T follicular helper cell (primary cell): ENCODE measurements at places on chromosomes 4 and X.

- DNase-seq: no peak
Measured at GRCh38 chrX:47191806-47192401, 1.7 kb upstream of the UBA1 start.

DNA sequence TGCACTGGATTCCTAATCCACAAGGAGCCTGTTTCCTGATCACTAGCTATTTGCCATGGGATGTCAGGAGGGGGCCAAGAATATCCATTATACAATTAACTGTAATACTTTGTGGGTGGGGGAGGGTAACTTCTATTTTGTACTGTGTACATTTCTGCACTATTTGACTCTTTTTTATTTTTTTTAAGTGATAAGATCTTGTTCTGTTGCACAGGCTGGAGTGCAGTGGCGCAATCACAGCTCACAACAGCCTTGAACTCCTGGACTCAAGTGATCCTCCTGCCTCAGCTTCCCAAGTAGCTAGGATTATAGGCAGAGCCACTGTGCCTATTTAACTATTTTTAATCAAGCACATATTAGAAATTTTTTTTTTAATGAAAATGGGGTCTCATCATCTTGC, 134.1 kb downstream of the ELOVL6 start:
- no peak for DNase-seq

- no peak for DNase-seq
Measured at GRCh38 chr4:187160486-187160885, 436.8 kb upstream of the FAT1 start.

- no peak for DNase-seq
Measured at GRCh38 chrX:46635186-46635585, 61.6 kb downstream of the CHST7 start.

DNA sequence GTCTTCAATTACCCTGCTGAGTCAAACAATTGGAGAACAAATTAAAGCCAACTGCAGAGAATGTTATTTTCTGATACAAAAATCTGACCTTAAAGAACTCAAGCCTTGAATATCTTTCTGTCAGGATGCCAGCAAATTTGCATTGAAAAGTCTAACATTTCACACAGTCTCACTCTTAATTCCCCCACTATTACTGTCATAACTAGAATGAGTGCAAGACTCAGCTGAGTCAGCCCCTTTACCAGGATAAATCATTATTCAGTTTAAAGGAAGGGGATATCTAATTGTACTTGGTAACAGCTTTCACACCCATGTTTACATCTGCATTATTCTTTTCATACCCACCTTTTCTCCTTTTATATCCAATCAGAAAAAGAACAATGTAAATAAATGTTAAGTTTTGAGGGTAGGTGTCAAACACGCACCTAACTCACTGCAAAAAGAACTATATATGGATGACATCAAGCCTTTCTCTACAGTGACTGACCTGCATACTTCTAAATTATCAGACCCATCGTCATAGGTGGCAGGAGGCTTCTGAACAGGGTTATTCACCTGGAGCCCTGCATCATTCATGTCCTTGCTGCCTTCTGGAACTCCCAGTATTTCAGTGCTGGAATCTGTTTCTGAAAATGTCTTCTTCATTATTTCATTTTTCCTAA, 117.4 kb downstream of the TMA16 start:
- DNase-seq: no peak

GRCh38 chr4:30847958-30848357, 127.8 kb downstream of the PCDH7 start:
- DNase-seq: no peak

GRCh38 chr4:67660418-67660817, 40.5 kb downstream of the UBA6 start:
- DNase-seq: no peak

DNA sequence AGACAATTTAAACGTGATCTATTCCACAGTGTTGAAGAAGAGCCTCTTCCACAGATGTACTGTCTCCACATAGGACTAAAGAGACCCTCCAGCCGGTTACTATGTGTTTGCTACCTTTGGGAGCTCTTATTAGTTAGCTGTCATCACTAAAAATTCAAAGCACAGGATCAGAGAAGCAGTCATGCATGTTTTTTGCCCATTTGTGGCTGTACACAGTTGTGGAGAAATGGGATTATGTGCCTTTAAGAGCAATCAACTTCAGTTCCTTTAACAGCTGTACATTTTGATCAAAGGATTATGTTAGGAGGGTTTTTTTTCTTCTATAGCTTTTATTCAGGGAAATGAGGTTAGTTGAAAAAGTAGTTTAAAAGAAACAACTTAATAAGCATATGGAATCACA, 149.0 kb upstream of the SPOCK3 start:
- no peak for DNase-seq

- DNase-seq: no peak
Measured at GRCh38 chr4:182354867-182355266, 111.7 kb downstream of the TENM3 start.

DNA sequence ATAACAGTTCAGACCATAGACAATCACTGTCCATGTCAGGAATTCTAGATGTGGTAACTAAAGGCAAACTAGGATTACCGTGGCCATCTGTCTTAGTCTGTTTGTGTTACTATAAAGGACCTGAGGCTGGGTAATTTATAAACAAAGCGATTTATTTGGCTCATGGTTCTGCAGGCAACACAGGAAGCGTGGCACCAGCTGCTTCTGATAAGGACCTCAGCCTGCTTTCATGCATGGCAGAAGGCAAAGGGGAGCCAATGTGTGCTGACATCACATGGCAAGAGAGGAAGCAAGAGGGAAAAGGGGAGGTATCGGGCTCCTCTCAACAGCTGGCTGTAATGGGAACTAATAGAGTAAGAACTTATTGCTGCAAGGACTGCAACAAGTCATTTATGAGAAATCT, 376.7 kb downstream of the GPM6A start:
- DNase-seq: no peak

DNA sequence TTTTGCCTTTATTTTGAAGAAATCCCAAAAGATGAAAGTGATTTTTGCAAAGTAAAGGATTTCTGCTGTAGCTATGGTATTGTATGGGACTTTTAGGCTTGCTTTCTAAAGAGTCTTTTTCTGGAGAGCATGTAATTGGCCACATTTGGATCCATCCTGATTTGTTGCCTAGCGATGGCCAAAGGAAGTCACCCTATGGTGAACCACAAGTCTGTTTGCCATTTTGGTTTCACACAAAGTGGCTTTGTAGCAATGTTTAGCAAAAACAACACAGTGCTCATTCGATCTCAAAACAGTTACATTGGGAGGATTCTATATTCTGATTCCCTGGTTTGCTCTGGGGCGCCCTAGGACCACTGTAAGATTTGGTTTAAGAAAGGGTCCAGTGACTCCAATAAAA, 44.1 kb upstream of the INTS6L start:
- no peak for DNase-seq

- DNase-seq: no peak
Measured at GRCh38 chrX:154092371-154092770, 5.1 kb downstream of the MECP2 start.

DNA sequence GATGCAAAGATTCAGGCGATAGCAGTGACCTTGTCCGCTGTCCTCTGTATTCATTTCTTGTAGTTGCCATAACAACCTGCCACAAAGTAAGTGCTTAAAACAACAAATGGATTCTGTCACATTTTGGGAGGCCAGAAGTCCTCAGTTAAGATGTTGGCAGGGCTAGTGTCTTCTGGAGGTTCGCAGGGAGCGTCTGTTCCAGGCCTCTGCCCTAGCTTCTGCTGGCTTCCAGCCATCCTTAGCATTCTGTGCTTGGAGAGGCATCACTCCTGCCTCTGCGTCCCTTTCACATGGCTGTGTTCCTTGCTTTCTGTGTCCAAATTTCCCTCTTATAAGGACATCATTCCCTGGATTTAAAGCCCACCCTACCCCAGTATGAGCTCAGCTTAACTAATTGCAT, 31.5 kb upstream of the ZNF185 start:
- no peak for DNase-seq

DNA sequence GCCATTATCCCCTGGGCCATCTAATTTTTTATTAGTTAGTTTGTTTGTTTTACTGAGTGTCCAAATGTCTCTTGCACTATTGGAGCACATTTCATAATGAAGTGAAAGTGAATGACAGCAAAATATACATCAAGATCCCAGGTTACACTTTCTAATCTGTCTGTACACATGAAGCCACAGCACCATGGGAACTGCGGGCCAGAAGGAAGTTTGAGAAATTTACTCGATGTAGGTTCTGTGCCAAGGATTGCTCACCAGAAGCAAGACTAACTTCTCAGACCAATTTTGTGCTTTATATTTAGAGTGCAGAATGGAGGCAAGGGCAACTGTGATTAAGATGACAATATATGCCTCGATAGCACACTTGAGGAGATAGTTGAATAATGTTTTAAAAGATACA, 258.0 kb downstream of the COL25A1 start:
- DNase-seq: no peak

- no peak for DNase-seq
Measured at GRCh38 chrX:102580891-102581290, 18.4 kb upstream of the ARMCX5 start.

DNA sequence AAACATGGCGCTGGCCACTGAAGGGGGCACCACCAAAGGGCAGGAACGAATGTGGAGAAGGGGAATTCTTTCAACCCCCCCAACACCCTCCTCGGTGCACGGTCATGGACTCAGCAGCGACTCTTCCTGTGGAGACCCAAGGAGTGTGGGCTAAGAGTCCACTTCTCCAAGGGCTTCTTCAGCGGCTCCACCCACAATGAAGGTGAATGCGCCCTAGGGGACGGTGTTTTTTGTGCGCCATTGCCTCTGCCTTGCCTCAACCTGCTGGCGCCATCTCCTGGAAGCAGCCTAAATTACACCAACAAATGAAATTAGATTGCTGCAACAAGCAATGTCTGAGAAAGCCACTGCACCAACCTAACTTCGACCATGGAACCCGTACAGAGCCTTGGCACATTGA, 169.2 kb upstream of the MAGEB18 start:
- no peak for DNase-seq

DNA sequence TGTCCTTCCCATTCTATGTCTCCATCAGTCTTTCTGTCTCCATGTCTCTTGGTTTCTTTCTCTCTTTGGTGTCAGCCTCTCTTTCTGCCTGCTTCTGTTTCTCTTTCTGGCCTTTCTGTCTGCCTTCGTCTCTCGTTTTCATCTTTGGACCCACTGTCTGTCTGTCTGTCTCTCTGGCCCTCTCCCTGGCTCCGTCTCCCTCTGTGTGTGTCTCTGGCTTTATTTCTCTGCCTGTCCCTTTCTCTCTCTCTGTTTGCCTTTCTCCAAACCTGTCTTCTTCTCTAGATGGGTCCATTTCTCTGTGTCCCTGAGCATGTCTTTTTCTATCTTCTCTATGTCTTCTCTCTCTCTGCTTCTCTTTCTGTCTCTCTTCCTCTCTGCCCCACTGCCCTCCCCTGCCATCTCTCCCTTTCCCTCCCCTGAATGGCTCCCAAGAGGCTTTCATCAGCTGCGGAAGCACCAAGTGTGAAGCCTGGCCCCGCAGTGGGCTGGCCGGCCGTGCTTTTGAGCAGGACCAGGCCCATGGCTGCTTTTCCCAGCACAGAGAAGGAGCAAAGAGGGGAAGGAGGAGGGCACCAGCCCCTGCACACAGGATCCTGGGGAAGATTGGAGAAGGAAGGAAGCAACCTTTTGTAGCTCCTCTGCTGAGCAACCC, 57.4 kb downstream of the PJA1 start:
- no peak for DNase-seq

GRCh38 chr4:17077105-17077504, 178.7 kb upstream of the LDB2 start:
- no peak for DNase-seq

DNA sequence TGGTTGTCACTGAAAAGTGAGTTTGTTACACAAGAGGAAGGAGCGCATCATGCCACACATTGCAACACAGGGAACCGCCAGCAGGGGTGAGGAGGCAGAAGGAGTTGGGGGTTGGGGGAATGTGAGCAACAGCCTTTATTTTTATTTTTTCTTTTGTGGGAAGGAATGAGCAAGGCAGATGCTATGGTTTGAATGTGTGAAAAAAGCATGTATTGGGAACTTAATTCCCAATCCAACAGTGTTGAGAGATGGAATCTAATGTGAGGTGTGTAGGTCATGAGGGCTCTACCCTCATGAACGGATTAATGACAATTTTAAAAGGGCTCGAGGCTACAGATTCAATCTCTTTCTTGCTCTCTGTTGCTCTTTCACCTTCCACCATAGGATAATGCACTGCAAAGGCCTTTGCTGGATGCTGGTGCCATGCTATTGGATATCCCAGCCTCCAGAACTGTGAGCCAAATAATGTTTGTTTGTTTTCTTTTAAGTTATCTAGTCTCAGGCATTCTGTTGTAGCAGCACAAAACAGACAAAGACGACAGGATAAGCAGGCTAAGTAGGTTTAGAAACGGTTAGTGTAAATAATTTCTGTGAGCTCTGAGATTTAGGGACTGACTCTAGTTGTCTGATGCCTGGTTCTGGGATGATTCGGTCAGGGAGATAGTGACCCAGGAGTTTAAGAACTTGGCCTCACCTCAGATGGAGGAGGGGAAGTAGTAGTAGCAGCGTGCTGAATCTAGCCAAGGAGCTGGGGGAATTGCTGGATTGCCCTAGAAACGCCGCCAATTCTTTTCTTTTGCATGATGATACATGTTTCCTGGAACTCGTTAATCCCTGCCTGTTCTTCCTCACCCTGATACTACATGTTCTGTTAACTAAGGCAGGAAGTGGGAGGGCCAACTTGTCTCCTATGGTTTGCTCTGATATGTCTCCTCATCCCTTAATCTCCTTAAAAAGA, 156.6 kb upstream of the CTSO start:
- DNase-seq: no peak

- DNase-seq: no peak
Measured at GRCh38 chrX:137430301-137430700, 135.6 kb upstream of the ZIC3 start.

DNA sequence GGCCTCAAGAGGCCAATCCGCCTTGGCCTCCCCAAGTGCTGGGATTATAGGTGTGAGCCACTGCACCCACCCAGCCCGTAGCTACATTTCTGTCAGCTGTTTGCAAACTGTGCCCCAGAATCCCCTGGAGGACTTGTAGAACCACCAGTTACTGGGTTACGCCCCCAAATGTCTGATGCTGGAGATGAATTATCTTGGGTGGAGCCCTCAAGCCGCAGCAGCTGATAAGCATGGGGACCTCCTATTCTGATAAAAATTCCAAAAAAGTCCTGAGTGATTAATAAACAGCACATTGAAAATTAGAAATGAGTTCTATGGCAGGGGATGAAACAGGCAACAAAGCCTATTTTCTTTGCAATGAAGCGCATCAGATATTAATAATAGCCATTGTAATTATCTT, 105.0 kb downstream of the PTTG2 start:
- no peak for DNase-seq

DNA sequence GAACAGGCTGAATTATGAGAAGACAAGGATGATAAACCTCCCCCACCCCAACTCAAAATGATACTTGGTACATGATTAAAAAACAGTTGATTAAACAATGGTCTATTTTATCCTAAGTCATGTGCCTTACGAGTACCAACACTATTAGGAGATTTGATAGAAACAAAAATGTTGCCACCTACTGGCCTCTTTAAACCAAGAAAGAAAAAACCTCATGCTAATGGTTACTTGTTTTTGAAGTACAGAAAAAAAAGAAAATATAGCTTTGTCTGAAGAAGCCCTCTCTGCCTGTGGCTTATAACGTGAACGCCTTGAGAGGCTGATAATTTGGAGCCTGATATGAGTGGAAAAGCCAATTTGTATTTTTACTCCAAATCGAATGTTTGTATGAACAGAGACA, 538.2 kb downstream of the DMD start:
- DNase-seq: no peak
